DMS 273 treated with DMSO at 0.1 percent for 48 hours (cell line): ENCODE measurements at places on chromosomes 12 and 14.

GRCh38 chr14:68666236-68666635 is 126.6 kb downstream of the ZFP36L1 start:
- DNase-seq: no peak

- no peak for DNase-seq
Observed at GRCh38 chr14:31933716-31934115, 143.4 kb upstream of the ARHGAP5 start.

- DNase-seq: no peak
Observed at GRCh38 chr12:124764451-124764850, 99.2 kb downstream of the SCARB1 start.

DNA sequence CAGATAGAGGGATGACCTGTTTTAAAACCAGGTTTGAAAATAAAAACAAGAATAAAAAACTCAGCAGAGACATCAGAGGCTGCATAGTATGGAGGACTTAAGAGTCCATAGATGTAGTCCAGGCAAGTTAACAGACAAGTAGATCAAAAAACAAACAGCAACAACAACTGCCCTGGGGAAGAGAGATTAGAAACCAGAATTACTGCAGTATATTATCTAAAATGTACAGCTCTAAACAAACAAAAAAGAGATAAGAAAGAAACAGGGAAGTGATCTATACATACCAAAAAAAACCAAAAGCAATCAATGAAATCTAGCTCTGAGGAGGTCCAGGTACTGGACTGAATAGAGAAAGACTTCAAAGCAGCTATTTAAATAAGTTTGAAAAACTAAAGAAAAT is 48.8 kb downstream of the ACSM4 start:
- DNase-seq: no peak

GRCh38 chr14:47606566-47606965 is 68.8 kb downstream of the MDGA2 start:
- DNase-seq: no peak

DNA sequence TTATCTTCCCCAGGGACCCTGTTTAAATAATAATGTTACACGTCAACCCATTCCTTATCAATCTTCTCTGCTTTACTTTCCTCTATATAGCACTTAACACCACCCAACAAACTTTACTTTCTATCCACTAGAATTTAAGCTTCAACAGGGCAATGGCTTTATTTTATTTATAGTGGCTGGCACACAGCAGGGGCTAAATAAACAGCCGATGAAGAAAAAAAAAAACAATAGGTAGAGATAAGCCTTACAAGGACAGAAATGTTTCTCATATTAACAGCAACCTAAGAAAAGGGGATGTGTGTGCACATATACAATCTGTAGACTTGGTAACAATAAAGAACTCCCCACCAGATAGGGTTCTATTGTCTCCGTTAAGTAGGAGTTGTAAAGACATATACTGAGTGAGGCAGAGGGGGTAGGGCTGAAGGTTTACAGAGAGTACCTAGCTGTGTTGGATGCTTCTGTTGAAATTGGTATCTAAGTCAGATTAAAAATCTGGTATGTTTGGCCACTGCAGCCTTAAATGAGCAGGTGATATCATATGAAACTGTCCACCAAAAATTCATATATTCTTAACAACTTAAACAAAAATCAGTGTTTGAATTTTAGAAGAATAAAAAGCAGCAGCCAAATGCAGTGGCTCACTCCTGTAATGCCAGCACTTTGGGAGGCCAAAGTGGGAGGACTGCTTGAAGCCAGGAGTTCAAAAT is 24.7 kb upstream of the AP4S1 start:
- DNase-seq: no peak

- no peak for DNase-seq
Observed at GRCh38 chr14:100470523-100470897, 116.7 kb downstream of the BEGAIN start.

- DNase-seq: peak; percentile 8
Observed at GRCh38 chr14:37246427-37246829, 48.7 kb downstream of the MIPOL1 start.

DNA sequence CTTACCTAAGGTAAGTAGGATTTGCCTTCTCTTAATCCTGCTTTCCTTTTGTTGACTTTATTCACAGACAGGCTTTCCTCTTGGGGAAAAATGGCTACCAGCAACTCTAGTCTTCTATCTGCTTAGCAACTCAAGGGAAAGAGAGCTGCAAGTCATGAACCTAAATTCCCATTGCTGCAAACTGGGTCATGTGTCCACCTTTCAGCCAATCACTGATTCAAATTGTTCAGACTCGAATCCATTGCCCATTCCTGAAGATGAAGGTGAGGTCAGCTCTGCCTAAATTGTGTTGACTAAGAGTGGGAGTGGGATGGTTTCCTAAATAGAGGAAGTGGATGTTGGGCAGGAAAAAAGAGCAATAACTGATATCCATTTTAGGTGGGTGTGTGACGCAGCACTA is 7.7 kb downstream of the FBXW8 start:
- DNase-seq: no peak

GRCh38 chr12:105256921-105257320 is 20.9 kb upstream of the APPL2 start:
- DNase-seq: no peak
